ENCODE measurements at places on chromosomes 11 and 22. TPM values are rescaled to one million over a fixed set of nuclear protein-coding genes. Genes with fewer than 3 reads are reported as not detected.

Gene APOA5
- not detected for total RNA-seq

Gene KCNK4
- not detected for total RNA-seq

Gene GRAMD4
- total RNA-seq: 10.2 TPM

Gene HPX
- total RNA-seq: not detected

Gene OR5B21
- not detected for total RNA-seq
